ENCODE measurements at places on chromosomes 2 and 18.

GRCh38 chr2:128237911-128238697 is 80.6 kb downstream of the HS6ST1 start:
- no peak for DNase-seq

- no peak for DNase-seq
Measured at GRCh38 chr18:45930963-45931362, 36.2 kb downstream of the EPG5 start.

DNA sequence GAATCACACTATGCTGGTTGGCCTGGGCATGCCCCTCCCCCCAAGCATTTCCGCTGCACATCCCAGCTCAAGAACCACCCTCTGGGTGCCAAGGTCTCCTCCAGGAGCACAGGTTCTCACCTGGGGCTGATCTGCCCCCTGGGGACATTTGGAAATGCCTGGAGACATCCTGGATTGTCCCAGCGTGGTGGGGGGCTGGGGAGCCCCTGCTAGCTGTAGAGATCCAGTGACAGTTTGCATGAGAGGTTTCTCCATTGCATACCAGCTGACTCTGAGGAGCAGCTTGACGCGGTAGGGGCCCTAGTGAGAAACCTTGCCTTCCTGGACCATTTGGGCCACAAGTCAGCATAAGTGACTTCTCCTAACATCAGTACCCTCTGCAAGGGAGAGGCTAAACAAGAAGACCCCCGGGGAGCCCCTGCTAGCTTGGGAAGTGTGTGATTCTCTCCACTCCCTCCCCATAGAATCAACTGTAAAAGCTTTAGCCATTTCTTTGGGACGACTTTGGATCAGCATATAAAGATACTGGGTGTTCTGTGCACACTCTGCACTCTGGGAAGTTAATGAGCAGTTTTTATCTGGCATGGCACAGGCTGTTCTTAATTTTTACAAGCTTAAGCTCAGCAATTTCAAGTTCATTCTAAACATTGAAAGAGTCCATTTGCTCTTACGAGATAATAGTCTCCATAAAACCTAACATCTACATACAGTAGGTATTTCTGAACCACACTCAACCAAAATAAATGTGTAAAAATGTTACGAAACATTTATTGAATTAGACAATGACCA is 94.1 kb downstream of the GBX2 start:
- no peak for DNase-seq

GRCh38 chr2:199895406-199895805 is 15.7 kb upstream of the C2orf69 start:
- DNase-seq, result no peak

GRCh38 chr2:117714110-117714509 is 100.4 kb upstream of the DDX18 start:
- DNase-seq, result no peak

GRCh38 chr2:84781942-84782716 is 98.8 kb downstream of the TRABD2A start:
- no peak for DNase-seq

DNA sequence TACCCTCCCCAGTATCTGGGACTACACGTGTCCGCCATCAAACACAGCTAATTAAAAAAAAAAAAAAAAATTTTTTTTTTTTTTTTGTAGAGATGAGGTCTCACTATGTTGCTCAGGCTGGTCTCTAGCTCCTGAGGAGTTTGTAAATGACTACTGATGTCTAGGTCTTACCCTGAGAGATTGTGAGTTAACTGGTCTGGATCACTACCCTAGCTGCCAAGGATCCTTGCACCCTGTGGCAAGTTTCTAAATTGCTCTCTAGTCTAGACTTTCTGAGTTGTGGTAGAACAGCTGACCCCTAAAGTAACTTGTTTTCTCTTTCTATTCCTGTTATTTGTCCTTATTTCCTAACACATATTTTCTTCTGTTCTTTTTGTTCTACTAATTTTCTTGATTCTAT is 44.5 kb downstream of the ABHD3 start:
- DNase-seq, result no peak

DNA sequence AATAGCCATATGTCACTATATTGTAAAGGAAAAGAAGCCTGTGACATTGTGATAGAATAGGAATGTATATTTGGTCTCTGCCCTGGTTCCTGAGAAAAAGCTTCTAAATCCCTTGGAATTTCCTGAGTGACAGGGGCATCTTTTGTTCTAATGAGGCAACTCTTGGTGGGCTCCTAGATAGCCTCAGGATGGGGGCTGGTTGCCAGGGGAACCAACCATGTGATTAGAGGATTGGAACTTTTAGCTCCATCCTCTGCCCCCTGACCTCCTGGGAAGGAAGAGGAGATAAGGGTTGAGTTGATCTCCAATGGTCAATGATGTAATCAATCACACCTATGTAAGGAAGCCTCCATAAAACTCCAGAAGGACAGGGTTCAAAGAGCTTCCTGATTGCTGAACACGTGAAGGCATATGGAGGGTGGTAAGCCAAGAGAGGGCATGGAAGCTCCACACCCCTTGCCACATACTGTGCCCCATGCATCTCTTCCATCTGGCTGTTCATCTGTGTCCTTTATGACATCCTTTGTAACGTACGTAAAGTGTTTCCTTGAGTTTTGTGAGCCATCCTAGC is 2.9 kb upstream of the ME2 start:
- no peak for DNase-seq

GRCh38 chr2:70024284-70024683 is 62.9 kb upstream of the ASPRV1 start:
- DNase-seq, result no peak

DNA sequence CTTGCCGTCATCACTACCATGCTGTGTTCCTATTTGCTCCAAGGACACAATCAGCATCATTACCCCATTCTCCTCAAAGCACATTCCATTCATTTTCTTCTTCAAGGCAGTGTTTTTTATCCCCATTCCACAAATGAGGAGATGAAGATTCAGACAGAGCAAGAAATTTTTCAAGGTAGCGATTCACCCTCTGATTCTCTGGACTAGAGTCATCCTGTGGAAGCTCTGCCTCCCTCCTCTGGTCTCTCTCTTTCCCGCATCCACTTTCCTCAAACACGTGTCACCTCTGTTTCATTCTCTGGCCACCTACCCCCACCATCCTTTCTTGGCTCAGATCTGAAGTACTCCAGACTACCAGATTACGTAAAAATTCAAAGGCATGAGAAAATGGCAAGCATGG is 297.9 kb downstream of the SOX11 start:
- no peak for DNase-seq

DNA sequence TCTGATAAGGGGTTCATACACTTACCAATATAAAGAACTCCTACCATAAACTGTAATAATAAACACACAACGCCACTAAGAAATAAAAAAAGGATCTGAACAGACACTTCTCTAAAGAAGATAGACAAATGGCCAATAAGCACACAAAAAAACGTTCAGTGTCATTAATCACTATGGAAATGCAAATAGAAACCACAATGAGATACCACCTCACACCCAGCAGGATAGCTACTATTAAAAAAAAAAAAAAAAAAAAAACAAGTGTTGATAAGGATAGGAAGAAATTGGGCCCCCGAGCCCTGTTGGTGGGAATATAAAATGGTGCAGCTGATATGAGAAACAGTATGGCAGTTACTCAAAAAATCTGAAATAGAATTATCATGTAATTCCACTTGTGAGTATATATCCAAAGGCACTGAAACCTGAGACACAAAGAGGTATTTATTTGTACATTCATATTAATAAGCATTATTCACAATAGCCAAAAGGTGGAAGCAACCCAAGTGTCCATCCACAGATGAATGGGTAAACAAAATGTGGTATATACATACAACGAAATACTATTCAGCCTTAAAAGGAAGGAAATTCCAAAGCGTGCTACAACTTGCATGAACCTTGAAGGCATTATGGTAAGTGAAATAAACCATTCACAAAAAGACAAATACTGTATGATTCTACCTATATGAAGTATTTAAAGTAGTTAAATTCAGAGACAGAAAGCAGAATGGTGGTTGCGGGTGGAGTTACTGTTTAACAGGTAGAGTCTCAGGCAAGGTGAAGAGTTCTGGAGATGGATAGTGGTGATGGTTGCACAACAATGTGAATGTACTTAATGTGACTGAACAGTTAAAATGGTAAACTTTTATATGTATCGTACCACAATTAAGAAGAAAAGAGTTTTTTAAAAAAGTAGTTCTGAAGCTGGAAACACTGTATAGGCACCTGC is 17.9 kb downstream of the REV1 start:
- DNase-seq, result no peak

DNA sequence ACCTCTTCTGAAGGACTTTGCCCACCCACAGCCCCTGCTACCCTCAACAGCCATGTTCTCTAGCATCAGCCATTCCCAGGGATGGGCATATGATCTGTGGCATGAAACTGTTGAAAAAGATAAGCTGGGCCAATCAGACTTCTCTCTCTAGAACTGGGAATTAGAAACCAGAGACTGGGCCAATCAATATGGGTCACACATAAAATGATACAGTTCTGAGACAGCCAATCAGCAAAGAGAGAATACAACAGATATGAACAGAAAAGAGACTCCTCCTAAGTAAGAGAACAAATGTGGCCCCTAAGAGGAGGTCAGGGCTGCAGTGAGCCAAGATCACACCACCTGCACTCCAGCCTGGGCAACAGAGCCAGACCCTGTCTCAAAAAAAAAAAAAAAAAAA is 2.1 kb downstream of the KIDINS220 start:
- no peak for DNase-seq

DNA sequence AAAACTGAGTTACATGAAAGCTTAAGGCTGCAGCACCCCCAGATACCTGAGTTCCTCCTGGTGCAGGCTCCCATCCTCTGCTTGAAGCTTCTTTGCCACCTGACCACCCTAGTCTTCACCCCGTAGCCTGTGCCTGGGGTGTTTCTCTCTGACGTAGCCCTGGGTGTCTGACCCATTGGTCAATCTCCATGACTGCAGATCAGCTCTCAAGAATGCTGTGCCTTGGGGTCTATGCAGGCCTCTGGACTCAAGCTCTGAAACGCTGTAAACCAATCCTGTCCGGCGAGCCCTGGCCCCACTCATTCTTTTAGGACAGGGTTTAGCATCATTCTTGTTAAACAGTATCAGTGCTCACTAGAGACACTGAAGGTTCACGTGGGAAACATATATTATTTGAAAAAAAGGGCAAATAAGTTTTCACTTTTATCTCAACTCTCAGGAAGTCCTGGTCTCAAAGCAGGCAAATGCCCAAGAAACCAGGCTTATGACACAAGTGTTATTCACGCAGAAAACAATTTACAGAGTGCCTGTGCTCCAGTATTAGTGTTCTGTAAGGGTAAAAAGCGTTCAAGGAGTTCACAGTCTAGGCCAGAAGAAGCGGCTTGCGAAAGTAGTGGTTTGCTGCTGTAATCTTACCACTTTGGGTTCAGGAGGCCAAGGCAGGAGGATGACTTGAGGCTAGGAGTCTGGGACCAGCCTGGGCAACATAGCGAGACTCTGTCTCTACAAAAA is 22.8 kb upstream of the PPP4R1 start:
- DNase-seq, result no peak

GRCh38 chr2:177028296-177028695 is 184.3 kb upstream of the HNRNPA3 start:
- no peak for DNase-seq

DNA sequence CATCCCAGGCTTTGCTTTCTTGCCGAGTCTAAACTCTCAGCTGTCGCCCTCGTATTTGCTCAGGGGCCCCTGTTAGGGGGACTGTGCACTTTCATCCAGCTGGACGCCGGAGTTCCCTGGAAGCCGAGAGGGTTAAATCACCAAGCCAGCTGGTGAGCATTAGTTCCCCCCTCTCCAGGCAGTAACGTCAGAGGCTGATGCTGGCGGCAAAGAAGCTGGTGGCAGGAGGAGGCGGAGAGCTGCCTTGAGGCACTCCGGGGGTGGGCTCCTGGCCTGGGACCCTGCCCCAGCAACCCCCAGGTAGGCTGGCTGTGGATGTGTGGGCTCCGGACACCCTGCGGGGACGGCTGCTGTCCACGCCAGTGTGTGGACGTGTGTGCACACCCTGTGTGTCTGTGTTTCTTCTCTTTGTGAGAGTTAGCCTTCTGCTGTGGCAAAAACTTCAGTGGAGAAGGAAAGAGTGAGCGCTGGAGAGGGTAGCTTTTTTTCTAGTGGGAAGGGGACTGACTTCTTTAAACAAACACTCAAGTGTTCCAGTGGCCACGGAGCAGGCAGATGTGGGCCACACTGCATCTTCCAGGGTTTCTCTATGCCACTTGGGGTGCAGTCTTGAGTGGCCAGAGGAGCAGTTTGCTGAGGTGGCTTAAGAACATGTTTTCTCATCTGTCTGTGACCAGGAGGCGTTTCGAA is 84.7 kb downstream of the GLI2 start:
- DNase-seq, result no peak

DNA sequence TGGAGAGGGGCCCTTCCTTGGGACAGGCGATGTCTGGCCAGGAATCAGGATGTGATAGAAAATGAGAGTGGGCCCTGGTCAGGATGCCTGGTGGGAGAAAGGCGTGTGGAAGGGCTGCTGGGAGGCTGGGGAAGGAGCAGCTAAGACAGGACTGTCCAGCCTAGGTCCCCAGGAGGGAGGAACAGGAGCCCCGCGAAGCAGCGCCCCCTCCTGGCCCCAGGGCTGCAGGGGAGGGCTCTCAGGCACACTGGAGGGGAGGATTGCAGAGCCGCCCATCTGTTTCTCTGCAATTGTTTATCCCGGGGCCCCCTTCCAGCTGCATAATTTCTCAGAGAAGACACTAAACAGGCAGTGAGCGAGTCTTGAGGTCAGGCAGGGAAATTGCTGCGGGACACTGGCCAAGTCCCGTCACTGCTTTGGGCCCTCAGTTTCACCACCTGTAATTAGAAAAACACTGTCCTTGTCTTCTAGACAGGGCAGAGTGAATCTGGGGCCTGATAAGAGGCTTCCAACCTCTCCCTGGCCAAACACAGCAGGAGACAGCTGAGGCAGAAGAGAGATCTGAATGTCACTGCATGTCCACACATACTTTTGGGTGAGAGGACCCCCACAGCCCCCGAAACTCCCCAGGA is 3.9 kb upstream of the NPPC start:
- no peak for DNase-seq
